ENCODE measurements at places on chromosomes 4 and X. TPM values are rescaled to one million over a fixed set of nuclear protein-coding genes. Genes with fewer than 3 reads are reported as not detected.

Gene F9
- total RNA-seq: not detected

Gene PHKA1
- total RNA-seq: 2.8 TPM

Gene ATP2B3
- total RNA-seq: 5.6 TPM

Gene UGT2A1
- total RNA-seq: not detected

Gene GNRHR
- total RNA-seq: not detected

Gene SRPK3
- total RNA-seq: 0.18 TPM

Gene STAP1
- total RNA-seq: not detected

Gene PTCHD1
- 10.6 TPM for total RNA-seq

Gene ARHGEF6
- 17.1 TPM for total RNA-seq

Gene MAGEA1
- total RNA-seq: not detected

Gene NPNT
- 2.0 TPM for total RNA-seq

Gene PCDH7
- total RNA-seq: 92.5 TPM

Gene HOPX
- total RNA-seq: 17.4 TPM

Gene RNF128
- 2.0 TPM for total RNA-seq

Gene TEX13B
- total RNA-seq: not detected

Gene ODAPH
- not detected for total RNA-seq

Gene RPS6KA6
- 14.3 TPM for total RNA-seq

Gene SHOX
- total RNA-seq: 0.18 TPM

Gene HDAC6
- total RNA-seq: 85.7 TPM

Gene DNASE1L1
- total RNA-seq: 5.1 TPM

Gene NUP62CL
- 7.8 TPM for total RNA-seq

Gene VCX3A
- not detected for total RNA-seq

Gene ARR3
- not detected for total RNA-seq

Gene FAM47B
- total RNA-seq: not detected

Gene NSG1
- total RNA-seq: 223 TPM

Gene GPR82
- not detected for total RNA-seq

Gene SPANXD
- total RNA-seq: not detected

Gene MGAT4D
- total RNA-seq: not detected

Gene PROM1
- total RNA-seq: 21.6 TPM

Gene WDR1
- 54.0 TPM for total RNA-seq

Gene PNMA6F
- 0.36 TPM for total RNA-seq

Gene FMR1NB
- total RNA-seq: not detected

Gene HSFX3
- not detected for total RNA-seq

Gene CYTL1
- 0.91 TPM for total RNA-seq

Gene CPLX1
- 3.4 TPM for total RNA-seq

Gene FAM9C
- not detected for total RNA-seq
